Mesothelial cell of epicardium (in vitro differentiated cells): ENCODE measurements at places on chromosomes 7 and 10. TPM values are rescaled to one million over a fixed set of nuclear protein-coding genes. Genes with fewer than 3 reads are reported as not detected.
A peak's percentile ranks its signal among the peaks of the same experiment; 100 is the strongest.

OLAH gene
- 0.54 to 0.84 TPM (median 0.69 TPM) in 3 replicates for total RNA-seq

FZD1 gene
- total RNA-seq, result 15.3 to 15.4 TPM (median 15.3 TPM) in 3 replicates

MAT1A gene
- total RNA-seq, result 0.09 to 0.22 TPM (median 0.18 TPM) in 3 replicates

GBX1 gene
- total RNA-seq, result 0.20 TPM in 1 of 3 replicates, not detected in the others

FAM237B gene
- not detected in 3 replicates for total RNA-seq

SLC35B4 gene
- total RNA-seq, result 24.5 to 25.8 TPM (median 25.4 TPM) in 3 replicates

TMEM72 gene
- total RNA-seq, result 0.67 to 0.71 TPM (median 0.68 TPM) in 3 replicates

HMX3 gene
- not detected in 3 replicates for total RNA-seq

RBP3 gene
- not detected in 3 replicates for total RNA-seq

MYL10 gene
- not detected in 3 replicates for total RNA-seq

DGKI gene
- 1.7 to 2.2 TPM (median 2.0 TPM) in 3 replicates for total RNA-seq

INHBA gene
- total RNA-seq, result 47.6 to 51.4 TPM (median 50.6 TPM) in 3 replicates

PCLO gene
- total RNA-seq, result 5.3 to 7.4 TPM (median 6.0 TPM) in 3 replicates

GRCh38 chr7:158077151-158077840 is 510.3 kb downstream of the PTPRN2 start:
- DNase-seq, result no peak

DNA sequence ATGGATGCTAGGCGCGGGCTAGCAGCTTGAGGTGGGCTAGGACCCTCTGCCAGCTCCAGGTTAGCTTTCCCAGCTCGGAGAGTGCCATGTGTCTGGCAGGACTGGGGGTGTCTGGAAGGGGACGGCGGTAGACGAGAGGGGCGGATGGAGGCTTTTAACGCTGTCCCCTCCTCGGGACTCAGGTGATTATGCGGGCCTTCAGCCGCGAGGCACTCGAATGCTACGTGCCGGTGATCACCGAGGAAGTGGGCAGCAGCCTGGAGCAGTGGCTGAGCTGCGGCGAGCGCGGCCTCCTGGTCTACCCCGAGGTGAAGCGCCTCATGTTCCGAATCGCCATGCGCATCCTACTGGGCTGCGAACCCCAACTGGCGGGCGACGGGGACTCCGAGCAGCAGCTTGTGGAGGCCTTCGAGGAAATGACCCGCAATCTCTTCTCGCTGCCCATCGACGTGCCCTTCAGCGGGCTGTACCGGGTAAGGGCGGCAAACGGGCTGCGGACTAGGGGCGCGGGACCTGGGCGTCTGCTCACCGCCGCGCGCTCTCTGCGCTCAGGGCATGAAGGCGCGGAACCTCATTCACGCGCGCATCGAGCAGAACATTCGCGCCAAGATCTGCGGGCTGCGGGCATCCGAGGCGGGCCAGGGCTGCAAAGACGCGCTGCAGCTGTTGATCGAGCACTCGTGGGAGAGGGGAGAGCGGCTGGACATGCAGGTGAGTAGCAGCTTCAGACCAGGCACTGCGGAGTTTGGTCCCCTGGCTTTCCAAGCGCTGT is 1.1 kb downstream of the CYP26A1 start:
- DNase-seq, result no peak

- DNase-seq, result no peak
Observed at GRCh38 chr10:5775685-5776084, 37.5 kb downstream of the GDI2 start.

DNA sequence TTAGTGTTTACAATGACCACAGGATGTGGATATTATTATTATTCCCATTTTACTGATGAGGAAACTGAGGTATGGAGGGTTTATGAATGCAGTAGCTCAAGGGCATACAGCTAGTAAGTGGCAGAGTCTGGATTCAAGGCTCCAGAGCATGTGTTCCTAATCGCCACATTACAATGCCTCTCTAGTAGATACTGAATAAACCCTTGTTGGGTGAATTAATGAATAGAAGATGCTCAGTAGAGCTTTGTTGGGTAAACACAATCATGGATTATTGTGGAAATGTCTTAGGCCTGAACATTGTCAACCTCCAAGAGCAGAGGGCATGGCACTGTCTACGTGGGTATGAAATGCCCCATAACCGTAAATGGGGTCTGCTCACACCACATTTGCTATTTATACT is 545.3 kb downstream of the LRMDA start:
- DNase-seq, result no peak

DNA sequence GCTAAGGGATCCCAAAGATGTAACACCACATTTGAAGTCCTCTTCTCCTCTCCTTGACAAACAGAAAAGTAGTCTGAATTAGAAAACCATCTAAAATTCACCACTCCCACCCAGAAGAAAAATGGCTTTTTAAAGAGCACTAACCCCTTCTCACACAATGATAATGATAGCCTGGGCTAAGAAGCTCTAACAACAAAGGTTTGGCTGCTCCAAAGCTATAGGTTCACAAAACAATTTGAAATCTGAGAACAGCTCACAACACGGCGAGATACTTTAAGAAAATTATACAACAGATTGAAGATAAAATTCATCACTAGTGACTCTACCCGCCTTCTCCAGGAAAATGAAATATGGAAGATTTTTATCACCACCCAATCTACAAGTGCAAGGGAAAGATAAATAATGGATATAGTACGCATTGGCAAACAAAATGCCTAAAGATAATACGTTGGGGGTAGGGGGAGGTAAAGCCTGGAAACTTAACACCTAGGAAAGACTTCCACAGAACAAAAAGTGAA is 7.4 kb downstream of the ITGB1 start:
- no peak for DNase-seq

DNA sequence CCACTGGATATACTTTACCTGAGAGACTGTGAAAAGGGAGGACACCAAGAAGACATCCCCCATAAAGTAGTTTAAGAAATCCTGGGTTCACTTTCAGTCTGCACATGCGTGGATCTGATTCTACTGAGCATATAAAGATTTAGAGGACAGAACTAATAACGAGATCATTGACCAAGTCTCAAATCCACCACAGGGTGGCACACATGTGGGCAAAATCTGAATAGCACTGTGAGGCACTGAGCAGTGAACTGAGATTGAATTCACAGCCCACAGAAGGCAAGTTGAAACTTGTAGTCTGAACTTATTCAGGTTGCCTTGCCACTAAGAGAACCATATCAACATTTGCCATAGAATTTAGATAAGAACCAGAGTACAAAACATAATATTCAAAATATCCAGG is 818.6 kb downstream of the GRID1 start:
- no peak for DNase-seq

DNA sequence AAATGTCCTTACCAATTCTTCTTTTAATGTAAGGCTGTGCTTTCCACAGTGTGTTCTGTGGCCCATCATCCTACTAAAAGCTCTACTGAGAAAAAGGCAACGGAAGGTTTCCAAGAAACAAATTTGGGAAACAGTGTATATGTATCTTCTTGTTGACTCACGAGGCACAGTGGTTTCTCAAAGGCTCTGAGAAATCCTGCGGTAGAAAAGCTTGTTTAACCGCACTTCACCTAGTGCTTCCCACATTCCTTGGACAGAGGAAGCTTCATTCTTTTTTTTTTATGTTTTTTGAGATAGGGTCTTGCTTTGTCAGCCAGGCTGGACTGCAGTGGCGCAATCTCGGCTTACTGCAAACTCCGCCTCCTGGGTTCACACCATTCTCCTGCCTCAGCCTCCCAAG is 84.5 kb downstream of the TACC2 start:
- DNase-seq, result no peak

- DNase-seq, result peak; percentile 36
Observed at GRCh38 chr10:68560943-68561864, 1.1 kb downstream of the TET1 start.

GRCh38 chr7:30865821-30866220 is 45.8 kb upstream of the AQP1 start:
- DNase-seq, result no peak

GRCh38 chr10:123227706-123228105 is 73.5 kb downstream of the BUB3 start:
- no peak for DNase-seq

GRCh38 chr10:61470740-61471139 is 17.6 kb upstream of the TMEM26 start:
- no peak for DNase-seq

GRCh38 chr7:91826377-91826776 is 54.1 kb downstream of the MTERF1 start:
- no peak for DNase-seq

DNA sequence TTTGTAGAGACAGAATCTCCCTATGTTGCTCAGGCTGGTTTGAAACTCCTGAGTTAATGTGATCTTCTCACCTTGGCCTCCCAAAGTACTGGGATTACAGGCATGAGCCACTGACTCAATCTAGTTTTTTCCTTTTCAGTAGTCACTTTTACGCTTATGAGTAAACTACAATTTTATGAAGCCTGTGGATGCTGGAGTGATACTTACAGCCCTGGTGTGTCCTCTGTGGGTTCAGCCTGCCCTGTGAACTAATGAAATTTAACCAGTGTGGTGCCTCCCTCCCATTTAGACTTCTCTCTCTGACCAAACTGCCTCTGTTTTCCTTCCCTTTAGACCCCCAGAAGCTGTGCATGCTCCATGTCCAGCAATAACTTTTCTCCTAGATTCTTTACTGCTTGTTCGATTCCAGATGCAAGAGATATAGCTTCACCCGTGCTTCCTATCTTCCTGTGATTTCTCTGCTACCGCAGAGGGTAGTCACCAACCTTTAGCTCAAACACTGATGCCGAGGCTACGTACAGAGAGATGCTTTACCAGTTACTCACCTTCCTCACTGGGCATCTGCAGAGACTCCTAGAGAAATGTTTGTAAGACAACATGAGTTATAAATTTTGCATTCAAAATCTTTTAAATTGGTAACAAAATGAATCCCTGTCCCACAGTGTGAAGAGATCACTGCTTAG is 90.8 kb downstream of the KIAA1217 start:
- no peak for DNase-seq

DNA sequence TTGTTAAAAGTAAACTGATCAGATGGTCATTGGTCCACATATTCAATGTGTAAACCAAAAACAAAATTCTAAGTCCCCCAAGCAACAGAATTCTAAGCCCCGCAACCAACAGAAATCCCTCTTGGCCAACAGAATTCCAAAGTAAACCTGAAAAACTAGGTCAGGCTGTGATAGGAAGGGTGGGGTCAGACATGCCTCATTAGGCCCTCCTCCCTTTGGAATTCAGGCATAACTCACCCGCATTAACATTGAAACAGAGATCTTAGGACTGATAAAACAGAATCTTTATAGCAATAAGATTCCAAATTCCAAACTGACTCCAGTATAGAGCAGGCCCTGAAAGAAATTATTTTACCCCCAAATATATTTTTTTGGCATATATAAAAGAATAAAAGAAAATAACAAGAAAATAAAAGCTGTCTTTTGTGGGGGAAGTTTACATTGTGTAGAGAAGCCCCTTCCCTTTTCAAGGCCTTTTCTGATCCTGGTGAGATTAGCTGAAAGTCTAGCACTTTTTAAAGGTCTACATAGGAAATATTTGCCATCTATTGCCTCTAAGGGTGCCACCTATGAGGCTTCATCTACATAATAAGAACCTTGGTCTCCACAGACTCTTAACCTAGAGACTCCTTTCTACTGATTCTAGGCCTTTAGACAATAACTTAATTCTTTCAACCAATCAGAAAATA is 30.5 kb downstream of the GNAT3 start:
- DNase-seq, result no peak

DNA sequence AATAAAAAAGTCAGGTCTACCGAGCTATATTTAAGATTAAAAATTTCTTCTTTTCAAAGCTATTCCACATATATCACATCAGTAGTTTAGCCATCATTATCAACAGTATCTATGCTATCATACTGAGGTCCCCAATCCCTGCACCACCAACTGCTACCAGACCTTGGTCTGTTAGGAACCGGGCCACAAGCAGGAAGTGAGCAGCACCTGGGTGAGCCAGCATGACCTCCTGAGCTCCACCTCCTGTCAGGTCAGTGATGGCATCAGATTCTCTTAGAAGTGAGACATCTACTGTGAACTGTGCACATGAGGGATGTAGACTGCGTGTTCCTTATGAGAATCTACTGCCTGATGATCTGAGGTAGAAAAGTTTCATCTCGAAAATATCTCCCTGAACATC is 632.1 kb upstream of the KCND2 start:
- no peak for DNase-seq

DNA sequence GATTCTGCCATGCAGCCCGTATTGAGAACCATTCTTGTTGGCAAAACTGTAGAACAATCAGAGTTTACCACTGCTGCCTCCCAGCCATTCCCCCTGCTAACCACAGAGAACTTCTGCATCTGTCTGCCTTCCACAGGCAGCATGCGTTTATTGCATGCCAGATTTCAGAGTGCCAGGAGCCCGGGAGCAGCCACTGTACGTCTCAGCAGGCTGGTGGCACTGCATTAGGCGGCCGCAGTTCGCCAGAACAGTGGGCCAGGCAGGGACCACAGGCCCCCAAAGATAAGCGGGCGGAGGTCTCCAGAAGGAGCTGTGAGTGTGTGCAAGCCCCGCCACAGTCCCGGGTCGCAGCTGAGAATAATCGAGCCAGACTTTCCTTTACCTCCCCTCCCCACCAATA is 31.8 kb downstream of the ZNF467 start:
- no peak for DNase-seq

DNA sequence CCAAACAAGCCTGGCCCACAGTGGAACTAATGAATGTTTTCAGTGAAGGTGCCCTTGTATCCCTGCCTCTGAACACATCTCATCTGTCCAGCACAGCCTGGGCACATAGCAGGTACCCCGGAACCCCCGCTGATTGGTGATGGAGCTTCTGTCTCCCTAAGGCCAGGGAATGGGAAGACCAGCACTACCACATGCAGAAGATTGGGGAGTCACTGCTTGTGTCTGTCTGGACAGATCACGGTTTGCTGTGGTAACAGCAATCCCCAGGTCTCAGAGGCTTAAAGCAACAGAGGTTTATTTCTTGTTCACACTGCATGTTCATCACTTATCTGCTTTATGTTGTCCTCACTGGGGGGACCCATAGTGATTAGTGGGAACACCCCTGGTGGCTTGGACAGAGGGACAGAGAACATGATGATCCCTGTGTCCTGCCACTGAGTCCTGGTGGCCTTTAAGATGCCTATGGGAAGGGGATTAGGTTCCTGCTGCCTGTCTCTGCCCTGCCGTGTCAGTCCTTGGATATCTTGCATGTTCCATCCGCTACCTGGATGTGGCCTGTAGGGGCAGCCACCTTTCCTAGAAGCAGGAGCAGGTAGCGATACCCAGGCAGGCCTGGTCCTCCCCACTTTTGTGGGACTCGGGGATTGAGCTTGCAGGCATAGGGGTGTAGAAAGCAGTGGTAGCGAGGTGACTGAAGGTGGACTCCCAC is 3.6 kb downstream of the TSPAN14 start:
- no peak for DNase-seq

GRCh38 chr10:34786464-34786863 is 28.6 kb downstream of the PARD3 start:
- no peak for DNase-seq

DNA sequence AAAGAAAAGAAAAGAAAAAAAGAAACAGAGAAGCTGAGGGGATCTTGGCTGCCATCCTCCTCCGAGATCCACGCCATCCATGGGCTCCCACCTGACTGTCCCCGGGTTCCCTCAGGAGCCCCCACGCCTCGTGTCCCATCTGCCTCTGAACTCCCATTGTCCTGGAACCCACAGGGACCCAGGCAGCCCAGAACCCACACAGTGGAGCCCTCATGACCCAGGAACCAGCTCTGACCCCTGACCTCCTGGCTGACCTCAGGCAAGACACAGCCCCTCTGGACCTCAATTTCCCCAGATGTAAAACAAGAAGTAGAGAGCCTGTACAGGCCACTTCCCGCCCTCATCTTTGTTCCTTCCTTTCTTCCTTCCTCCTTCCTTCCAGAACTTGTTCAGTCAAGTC is 40.4 kb downstream of the RASGEF1A start:
- peak; percentile 24 for DNase-seq

GRCh38 chr7:4720225-4720624 is 38.1 kb downstream of the FOXK1 start:
- DNase-seq, result no peak

- no peak for DNase-seq
Observed at GRCh38 chr7:1807821-1808600, 137.9 kb downstream of the ELFN1 start.
